Cerebellar nuclear complex (tissue), 1 donor: ENCODE measurements at places on chromosomes 13 and 19.

- DNase-seq = no peak
These were observed 155.7 kb downstream of the SLC7A1 start for GRCh38 chr13:29439601-29440388.

- no peak for DNase-seq
These were observed 22.3 kb downstream of the ZSWIM9 start for GRCh38 chr19:48192750-48193149.

DNA sequence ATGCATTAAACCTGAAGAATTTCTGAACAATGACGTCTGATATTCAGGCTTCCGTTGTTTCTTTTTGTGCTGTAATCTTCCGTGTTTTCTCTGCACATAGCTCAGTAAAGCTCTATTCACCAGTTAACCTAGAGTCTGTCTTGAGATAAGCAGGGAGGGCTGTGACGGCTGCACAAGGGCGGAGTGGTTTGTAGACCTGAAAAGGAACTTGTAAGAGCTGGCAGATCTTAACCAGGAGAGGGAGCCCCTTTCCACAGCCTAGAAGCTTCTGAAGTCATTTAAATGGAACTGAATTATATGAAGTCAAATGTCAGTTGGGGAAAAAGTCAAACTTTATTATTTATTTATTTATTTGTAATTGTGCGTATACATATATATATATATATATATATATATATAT is 27.5 kb downstream of the DPRX start:
- DNase-seq = no peak

- DNase-seq = no peak
These were observed 15.1 kb downstream of the ZNRF4 start for GRCh38 chr19:5470264-5470671.
